Brain microvascular endothelial cell (primary cell): ENCODE measurements at places on chromosomes 12 and 14.

GRCh38 chr12:129966146-129966995 is 62.5 kb upstream of the TMEM132D start:
- DNase-seq: no peak

DNA sequence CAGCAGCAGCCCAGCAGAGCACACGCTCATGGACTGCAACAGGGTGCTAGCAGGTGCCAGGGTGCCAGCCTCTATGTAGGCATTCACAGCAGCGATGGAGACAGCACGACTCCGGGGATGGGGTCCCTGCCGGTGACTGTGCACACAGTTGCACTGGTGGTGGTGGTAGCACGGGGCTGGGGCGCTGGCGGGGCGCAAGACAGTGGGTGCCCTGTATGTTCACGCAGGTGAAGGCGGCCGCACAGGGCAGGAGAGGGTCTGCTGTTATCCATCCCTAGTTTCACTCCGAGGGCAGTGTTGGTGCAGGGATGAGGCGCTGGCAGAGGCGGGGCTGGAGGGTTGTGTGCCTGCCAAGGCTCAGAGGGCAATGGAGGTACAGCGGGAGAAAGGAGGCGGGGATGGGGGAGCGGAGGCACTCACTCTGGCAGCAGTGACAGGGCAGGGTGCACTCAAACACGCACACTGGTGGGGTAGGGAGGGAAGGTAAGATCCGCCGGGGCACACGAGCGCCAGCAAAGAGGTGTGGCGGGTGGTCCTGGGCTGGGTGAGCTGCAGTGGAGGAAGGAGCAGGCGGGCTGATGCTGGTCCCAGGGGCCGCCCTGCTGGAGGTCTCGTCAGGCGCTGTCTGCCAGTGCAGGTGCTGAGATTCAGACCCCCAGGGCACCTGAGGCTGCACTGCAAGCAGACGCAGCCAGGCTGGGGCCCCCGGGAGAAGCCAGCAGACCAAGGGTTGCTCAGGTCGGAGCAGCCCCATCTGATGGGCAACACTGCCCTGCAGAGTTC is 76.7 kb downstream of the GALC start:
- no peak for DNase-seq

DNA sequence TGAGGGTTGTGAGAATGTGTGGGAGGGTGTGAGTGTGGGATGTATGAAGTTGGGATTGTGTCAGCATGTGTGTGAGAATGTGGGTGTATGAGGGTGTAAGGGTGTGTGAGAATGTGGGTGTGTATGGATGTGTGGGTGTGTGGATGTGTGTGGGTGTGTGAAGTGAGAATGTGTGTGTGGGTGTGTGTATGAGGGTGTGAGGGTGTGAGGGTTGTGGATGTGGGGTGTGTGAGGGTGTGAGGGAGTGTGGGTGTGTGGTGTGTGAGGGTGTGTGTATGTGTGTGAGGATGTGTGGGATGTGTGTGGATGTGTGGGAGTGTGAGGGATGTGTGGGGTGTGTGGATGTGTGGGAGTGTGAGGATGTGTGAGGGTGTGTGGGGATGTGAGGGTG is 37.0 kb downstream of the TMEM121 start:
- DNase-seq: no peak

DNA sequence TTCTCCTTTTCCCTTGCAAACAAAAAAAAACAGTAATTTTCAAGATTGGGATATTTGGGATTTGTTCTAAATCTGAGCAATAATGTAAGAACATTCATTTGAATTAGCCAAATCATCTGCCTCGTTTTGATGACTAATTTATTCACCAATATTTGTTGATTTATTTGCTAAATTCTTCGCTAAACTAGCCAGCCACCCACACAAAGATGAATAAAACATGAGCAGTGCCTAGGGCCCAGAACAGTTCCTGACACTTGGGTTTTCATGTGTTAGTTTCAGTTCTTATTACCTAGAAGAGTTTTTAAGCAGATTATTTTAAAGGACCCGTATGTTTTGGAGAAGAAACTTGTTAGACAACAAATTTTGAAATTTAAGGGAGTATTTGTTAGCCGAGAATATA is 1.4 kb downstream of the ETNK1 start:
- peak; percentile 16 for DNase-seq

GRCh38 chr12:89840162-89840922 is 131.7 kb upstream of the ATP2B1 start:
- no peak for DNase-seq

- DNase-seq: no peak
Measured at GRCh38 chr14:33206981-33207380, 268.3 kb downstream of the NPAS3 start.

DNA sequence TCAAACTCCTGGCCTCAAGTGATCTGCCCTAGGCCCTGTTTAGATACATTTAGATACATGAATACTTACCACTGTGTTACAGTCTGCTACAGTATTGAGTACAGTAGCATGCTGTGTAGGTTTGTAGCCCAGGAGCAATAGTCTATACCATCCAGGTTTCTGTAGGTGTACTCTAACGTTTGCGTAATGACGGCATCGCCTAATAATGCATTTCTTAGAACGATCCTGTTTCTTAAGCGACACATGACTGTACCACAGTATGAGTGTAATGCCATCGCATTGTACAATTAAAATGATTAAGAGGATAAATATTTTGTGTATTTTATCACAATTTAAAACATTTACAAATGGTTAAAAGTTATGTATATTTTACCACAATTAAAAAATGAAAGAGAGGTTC is 18.9 kb downstream of the TMEM120B start:
- DNase-seq: no peak

DNA sequence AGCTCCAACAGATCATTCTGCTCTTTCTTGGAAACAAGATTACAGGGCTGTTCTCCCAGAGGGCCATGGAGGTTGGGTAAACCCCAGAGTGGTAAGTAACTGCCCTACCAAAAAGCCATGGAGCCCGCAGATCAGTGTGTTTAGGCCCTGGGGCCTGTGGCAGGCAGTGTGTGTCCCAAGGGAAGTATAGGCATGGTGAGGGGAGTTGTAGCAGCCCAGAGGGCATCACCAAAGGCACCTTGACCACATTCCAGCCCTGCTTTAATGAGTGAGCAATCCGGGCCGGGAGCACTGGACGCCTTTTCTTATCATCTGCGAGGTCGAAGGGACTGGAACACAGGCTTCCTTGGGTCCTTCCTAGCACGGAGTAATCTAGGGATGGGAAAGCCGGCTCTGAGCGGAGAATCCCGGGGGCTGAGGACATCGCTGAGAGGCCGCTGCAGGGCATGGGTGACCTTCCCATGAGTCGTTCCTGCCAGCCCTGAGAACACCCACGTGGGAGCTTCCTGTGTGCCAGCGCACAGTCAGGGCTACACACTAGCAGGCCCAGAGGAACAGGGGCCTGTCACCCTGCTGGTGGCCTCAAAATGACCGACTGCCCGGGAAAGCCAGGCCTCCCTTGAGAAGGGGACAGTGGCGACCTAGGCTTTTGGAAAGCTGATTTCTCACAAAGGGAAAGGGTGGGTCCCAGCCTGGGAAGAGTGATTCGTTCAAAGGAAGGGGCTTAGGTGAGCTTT is 91.3 kb downstream of the NINJ2 start:
- DNase-seq: no peak

DNA sequence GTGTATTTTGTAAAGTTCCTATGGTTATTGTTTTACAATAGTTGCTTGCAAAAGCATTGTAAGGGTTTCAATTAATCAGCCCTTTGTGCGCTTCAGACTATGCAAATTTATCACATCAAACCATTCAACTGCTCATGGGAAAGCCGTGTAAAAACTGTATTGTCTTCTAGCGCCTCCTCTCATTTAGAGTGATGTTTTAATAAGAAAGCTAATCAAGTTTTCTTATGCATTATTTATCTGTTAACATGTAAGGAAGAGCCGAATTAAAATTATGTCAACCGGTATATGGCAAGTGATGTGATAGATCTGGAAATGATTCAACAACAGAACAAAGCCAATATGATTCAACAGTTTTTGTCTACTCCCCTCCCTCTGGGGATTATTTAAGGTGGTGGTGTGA is 92.5 kb upstream of the RFX4 start:
- no peak for DNase-seq

- DNase-seq: no peak
Measured at GRCh38 chr14:71625891-71626701, 306.1 kb upstream of the RGS6 start.

- DNase-seq: no peak
Measured at GRCh38 chr12:123822804-123823203, 60.7 kb downstream of the DNAH10 start.

- DNase-seq: peak; percentile 55
Measured at GRCh38 chr12:30613119-30613830, 82.4 kb downstream of the IPO8 start.

DNA sequence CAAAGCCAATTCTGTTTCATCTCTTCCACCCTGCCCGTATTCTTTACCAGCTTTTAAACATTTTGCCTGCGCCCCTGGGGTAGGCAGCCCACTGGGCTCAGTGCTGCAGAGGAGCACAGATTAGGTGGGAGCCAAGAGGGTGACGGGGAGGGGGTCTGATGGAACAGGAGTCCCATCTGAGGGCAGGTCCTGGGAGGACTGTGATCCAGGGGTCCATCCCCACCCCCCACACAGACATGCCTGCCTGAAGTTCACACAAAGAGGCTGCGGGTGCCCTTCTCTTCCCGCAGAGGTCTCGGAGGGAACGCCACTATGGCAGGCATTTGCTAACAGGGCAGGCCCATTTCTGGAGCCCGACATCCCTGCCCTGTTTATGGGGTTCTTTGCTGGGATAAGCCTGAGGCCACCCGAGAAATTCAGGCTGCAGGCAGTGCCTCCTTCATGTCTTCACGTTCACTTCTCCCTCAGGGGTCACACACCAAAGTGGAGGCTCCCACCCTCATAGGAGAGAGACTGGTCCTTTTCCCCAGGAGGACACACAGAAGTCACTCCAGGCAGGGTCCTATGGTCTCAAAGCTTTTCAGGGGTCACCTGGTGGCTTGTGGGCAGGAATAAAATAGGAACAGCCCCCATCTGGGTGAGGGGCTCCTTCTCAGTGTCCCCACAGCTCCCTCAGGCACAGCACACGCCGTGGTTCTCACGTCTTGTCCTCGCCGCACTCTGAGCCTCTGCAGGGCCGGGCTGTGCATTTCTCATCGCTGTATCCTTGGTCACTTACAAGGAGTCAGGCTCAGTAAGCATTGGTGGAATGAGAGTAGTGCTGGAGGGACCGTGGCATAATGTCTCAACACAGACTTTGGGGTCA is 12.9 kb downstream of the VASH1 start:
- no peak for DNase-seq

DNA sequence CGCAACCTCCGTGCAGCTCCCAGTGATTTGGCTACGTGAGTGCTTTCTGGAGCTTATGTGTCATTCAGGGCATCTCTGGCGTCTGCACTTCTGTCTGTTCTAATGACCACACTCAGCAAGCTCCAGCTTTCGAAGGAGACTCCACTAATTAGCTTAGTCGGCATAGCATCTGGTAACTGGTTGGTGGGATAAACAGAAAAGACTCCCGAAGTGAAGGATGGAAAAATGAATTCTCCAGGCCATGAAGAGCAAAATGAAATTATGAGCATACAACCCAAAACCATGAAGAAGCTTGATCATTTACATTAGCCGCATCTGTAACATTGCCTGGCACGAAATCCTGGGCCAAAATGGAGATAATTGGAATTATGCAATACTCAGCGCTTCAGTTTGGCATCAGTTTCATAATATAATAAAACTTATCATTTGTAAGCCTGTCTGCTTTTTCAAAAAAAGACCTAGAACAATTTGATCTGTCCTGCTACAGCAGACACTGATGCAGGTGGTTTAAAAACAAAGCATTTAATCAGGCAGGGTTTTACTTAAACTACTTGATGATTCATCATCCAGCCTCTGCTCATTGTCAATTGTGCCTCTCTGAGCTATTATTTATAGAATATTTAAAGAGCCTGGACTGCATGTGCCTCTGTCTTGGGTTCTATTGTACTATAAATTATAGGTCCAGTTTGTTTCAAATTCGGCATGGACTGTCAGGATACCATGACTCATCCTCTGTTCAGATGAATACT is 87.4 kb downstream of the SYT1 start:
- no peak for DNase-seq

- DNase-seq: no peak
Measured at GRCh38 chr14:96803958-96804357, 6.8 kb downstream of the VRK1 start.

GRCh38 chr12:94644141-94644979 is 6.0 kb downstream of the TMCC3 start:
- peak; percentile 80 for DNase-seq

DNA sequence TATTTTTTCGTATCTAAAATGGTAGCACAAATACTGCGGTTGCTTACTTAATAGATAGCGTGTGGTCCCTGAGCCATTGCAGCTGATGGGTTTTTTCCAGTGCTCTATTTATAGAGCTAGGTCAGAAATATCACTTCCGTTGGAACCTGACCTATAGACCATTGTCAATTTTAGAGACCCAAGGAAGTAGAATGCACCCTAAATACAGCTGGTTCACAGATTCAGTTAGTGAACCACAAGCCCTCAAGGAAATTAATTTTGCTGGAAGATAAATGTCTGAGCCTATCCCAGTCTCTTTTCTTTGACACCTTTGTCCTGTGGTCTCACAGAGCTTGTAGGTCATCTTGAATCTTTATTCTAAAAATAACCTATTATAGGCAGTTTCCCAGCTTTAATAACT is 391.0 kb downstream of the ZFP36L1 start:
- no peak for DNase-seq

DNA sequence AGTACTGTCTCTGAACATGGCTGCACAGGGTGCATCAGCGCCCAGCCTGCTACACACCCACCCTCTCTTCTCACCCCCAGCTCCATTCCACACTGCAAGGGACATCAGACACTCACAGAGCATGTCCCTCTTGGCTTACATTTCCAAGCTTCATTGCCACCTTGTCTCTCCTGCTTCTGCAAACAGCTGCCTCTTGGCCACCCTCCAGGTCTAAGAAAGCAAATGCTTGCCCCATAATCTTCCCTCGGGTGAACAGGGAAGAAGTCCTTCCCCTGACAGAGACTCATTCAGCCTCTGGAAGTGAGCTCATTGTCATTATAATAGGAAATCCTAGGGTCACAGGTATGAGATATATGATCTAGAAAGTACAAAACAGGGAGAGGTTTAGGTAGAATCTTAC is 505.2 kb downstream of the RMST start:
- no peak for DNase-seq

- no peak for DNase-seq
Measured at GRCh38 chr12:93572712-93573551, 457 bp downstream of the SOCS2 start.

- no peak for DNase-seq
Measured at GRCh38 chr12:100544165-100544564, 29.3 kb upstream of the GAS2L3 start.

GRCh38 chr12:21337959-21338744 is 3.4 kb upstream of the SLCO1A2 start:
- DNase-seq: no peak

DNA sequence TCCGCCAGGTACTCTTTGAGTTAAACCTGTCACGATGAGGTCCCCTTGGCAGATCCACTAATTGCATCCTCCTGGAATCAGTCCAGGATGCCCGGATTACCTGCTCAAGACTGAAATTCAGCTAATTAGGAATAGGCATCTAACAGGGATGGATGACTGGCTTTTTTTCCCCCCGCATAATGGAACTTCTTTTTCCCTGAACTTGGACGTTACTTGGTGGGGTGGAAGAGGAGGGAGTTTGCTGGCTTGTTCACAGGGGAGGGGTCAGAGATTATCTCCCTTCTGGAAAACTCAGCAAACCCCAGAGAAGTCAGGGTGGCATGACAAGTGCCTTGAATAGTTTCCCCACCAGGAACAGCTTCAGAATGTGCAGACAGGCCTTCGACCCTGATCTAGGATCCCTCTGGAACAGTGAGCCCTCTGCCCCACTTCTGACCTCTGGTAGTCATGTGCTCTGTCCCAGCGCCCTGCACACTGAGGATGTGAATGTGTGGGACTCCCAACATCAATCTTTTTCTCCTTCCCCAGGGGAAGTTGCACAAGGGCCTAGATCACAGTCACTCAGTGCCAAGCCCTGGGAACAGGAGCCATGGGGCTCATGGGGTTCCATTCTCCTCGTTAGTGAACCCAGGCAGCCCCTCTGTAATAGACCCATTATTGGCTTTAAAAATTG is 142.5 kb downstream of the SMOC1 start:
- DNase-seq: no peak
